Stimulated activated CD8-positive, alpha-beta memory T cell treated with anti-CD3 and anti-CD28 coated beads, Interleukin-15, amount 100 ng/mL, for 4 hours (primary cell): ENCODE measurements at places on chromosomes 2 and 18.

DNA sequence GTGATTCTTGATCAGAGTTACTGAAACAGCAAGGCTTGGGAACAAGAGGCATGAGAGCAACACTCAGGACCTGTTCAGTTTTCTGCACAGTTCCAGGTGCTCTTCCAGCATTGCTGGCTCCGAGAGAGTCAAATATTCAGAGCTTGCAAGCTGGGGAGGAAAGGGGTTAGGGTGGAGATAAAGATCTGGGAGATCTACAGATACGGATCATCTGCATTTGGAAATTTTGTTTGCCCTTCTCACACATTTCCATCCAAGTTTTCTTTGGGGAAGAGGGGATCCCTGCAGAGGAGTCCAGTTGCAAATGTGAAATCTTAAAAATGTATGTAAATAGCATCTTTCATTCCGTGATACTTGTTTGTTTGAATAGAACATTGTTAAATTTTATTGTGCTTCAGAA lies 108.2 kb downstream of the NEDD4L start:
- DNase-seq, result no peak

- no peak for DNase-seq
Observed at GRCh38 chr2:129231924-129232323, 747.5 kb upstream of the RAB6C start.

- no peak for DNase-seq
Observed at GRCh38 chr2:96754317-96754716, 6.4 kb upstream of the CNNM4 start.

DNA sequence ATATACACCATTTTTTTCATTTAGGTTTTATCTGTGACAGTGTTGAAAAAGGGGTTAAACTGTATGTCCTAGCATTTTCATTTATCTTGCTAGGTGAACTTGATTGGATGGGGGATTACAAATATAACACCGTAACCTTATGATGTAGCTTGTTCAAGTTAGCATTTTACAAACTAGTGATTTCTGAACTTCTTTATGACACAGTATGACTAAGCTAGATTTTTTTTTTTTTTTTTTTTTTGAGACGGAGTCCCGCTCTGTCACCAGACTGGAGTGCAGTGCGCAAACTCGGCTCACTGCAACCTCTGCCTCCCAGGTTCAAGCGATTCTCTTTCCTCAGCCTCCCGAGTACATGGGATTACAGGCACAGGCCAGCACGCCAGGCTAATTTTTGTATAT lies 47.1 kb downstream of the KCMF1 start:
- DNase-seq, result no peak

DNA sequence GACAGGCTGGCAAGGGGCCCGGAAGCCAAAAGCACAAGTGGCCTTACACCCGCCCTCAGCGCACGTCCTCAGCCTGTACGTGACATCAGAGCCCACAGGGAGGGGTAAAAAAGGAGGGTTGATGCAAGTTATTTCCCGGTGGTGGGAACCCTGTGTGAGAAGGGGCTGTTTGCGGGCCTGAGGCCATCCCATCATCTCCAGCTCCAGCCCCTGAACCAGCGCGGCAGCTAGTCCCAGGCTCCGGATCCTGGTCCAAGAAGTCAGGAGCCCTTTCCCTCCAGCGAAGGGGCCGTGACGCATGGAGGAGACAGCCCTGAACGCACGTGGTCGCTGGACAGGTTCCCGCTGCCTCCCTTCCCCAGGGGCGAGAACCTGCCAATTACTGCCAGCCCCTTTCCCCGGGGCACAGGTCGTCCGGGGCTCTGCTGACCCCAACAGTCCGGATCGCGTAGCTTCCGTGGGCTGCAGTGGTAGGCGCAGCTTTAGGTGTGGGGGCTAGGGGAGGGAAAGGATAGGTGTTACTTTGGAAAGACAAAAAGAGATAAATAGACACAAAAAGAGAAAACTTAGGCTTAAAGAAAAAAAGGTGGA lies 1.3 kb upstream of the LRP2 start:
- DNase-seq, result no peak

DNA sequence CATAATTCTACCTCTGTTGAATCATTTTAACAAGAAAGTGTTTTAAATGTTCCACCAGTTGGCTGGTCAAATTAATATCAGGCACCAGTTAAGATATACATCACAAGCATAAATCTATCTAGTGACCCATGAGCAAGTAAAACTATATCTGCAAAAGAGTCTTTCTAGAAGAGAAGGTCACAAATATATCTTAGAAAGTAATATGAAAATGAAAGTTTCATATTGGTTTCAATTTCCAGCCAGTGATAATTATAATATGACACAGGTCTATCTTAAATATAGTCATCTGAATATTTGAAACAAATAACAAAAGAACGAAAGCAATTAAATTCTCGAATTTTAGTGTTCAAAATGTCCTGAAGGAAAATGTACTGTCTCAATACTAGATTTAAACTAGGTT lies 282.5 kb upstream of the KYNU start:
- no peak for DNase-seq
